A549 treated with dexamethasone at 1 μM for 4 hours (cell line): ENCODE measurements at places on chromosomes 1 and 21. TPM values are rescaled to one million over a fixed set of nuclear protein-coding genes. Genes with fewer than 3 reads are reported as not detected.

LCE3D gene
- total RNA-seq, result 2.1 to 4.5 TPM (median 3.6 TPM) in 5 replicates

SPRR1A gene
- total RNA-seq, result not detected in 5 replicates

CD52 gene
- 0.38 TPM in 1 of 5 replicates, not detected in the others for total RNA-seq

HSF2BP gene
- total RNA-seq, result 1.6 to 2.2 TPM (median 1.8 TPM) in 5 replicates

MACO1 gene
- total RNA-seq, result 9.3 to 10.8 TPM (median 10.4 TPM) in 5 replicates

LORICRIN gene
- not detected in 5 replicates for total RNA-seq

RXFP4 gene
- 0.07 TPM in 1 of 5 replicates, not detected in the others for total RNA-seq

WDR4 gene
- total RNA-seq, result 20.1 to 28.7 TPM (median 27.3 TPM) in 5 replicates

CHIA gene
- not detected in 5 replicates for total RNA-seq

NID1 gene
- total RNA-seq, result 6.1 to 10.7 TPM (median 8.8 TPM) in 5 replicates

GLIS1 gene
- 0.05 to 0.11 TPM (median 0.06 TPM) in 5 replicates for total RNA-seq

TMPRSS2 gene
- total RNA-seq, result 0.08 to 0.21 TPM (median 0.11 TPM) in 5 replicates

SELL gene
- total RNA-seq, result 0.08 to 0.26 TPM (median 0.20 TPM) in 5 replicates

C1QC gene
- not detected in 5 replicates for total RNA-seq

S100A9 gene
- 0.49 to 0.92 TPM (median 0.54 TPM) in 5 replicates for total RNA-seq

PADI1 gene
- total RNA-seq, result 0.79 to 1.7 TPM (median 0.99 TPM) in 5 replicates

ERRFI1 gene
- total RNA-seq, result 194 to 239 TPM (median 225 TPM) in 5 replicates

CLIC4 gene
- 47.1 to 67.0 TPM (median 58.8 TPM) in 5 replicates for total RNA-seq

MMP23B gene
- total RNA-seq, result 0.46 to 0.79 TPM (median 0.61 TPM) in 4 of 5 replicates, not detected in the other

RABIF gene
- 13.7 to 15.4 TPM (median 14.3 TPM) in 5 replicates for total RNA-seq

RIPPLY3 gene
- 0.40 to 0.60 TPM (median 0.45 TPM) in 5 replicates for total RNA-seq

BCL2L15 gene
- 0.03 to 0.99 TPM (median 0.35 TPM) in 5 replicates for total RNA-seq

GUCA2A gene
- not detected in 5 replicates for total RNA-seq

HMGN1 gene
- total RNA-seq, result 164 to 215 TPM (median 171 TPM) in 5 replicates

APCS gene
- total RNA-seq, result 0.08 TPM in 1 of 5 replicates, not detected in the others

LIPI gene
- total RNA-seq, result not detected in 5 replicates

AGO4 gene
- 2.3 to 6.1 TPM (median 4.3 TPM) in 5 replicates for total RNA-seq

MLLT11 gene
- 11.9 to 15.4 TPM (median 14.5 TPM) in 5 replicates for total RNA-seq

DHDDS gene
- total RNA-seq, result 22.1 to 26.1 TPM (median 23.0 TPM) in 5 replicates

TFF1 gene
- 19.2 to 34.3 TPM (median 22.6 TPM) in 5 replicates for total RNA-seq

RCSD1 gene
- 0.02 to 0.09 TPM (median 0.02 TPM) in 5 replicates for total RNA-seq

OR2AK2 gene
- not detected in 5 replicates for total RNA-seq

FMOD gene
- total RNA-seq, result 0.02 to 0.04 TPM (median 0.03 TPM) in 3 of 5 replicates, not detected in the others

PIGR gene
- not detected in 5 replicates for total RNA-seq

KIF21B gene
- 1.2 to 2.4 TPM (median 2.1 TPM) in 5 replicates for total RNA-seq

AGPAT3 gene
- total RNA-seq, result 17.8 to 30.7 TPM (median 29.0 TPM) in 5 replicates

ADAMTS5 gene
- not detected in 5 replicates for total RNA-seq

LCE1C gene
- total RNA-seq, result 0.14 TPM in 1 of 5 replicates, not detected in the others

TMEM82 gene
- total RNA-seq, result 0.05 TPM in 1 of 5 replicates, not detected in the others

FAM72B gene
- total RNA-seq, result 5.5 to 7.2 TPM (median 6.6 TPM) in 5 replicates

STPG1 gene
- 5.3 to 7.1 TPM (median 6.2 TPM) in 5 replicates for total RNA-seq

LRRC71 gene
- total RNA-seq, result 0.08 to 0.12 TPM (median 0.10 TPM) in 5 replicates

OR2T2 gene
- total RNA-seq, result not detected in 5 replicates

TRIM45 gene
- 0.86 to 1.2 TPM (median 1.1 TPM) in 5 replicates for total RNA-seq

ALPL gene
- 0.30 to 0.53 TPM (median 0.43 TPM) in 5 replicates for total RNA-seq

RIIAD1 gene
- not detected in 5 replicates for total RNA-seq

HJV gene
- not detected in 5 replicates for total RNA-seq
